ENCODE measurements at places on chromosomes 2 and 18.

GRCh38 chr2:166025313-166025712, 71.7 kb upstream of the TTC21B start:
- DNase-seq: no peak

DNA sequence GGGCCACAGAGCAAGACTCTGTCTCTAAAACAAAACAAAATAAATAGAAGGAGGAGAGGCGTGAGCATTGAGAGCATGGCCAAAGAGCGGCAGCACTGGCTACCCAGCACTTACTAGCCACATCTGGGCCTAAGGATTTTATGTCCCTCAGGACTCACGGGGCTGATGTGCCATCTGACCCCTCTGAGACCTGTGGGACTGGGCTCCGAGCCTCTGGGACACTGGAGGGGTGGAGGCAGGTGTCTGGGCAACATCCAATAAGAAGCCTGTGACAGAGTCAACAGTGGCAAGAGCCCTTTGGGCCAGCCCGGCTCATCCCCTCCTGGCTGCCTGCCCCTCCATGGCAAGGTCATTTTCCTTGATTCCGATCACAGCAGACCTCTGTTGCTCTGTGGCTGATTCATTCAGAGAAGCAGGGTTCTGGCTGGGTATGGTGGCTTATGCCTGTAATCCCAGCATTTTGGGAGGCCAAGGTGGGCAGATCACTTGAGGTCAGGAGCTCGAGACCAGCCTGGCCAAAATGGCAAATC, 60.7 kb downstream of the RRM2 start:
- no peak for DNase-seq

- no peak for DNase-seq
Observed at GRCh38 chr2:19073522-19073921, 284.9 kb downstream of the OSR1 start.

DNA sequence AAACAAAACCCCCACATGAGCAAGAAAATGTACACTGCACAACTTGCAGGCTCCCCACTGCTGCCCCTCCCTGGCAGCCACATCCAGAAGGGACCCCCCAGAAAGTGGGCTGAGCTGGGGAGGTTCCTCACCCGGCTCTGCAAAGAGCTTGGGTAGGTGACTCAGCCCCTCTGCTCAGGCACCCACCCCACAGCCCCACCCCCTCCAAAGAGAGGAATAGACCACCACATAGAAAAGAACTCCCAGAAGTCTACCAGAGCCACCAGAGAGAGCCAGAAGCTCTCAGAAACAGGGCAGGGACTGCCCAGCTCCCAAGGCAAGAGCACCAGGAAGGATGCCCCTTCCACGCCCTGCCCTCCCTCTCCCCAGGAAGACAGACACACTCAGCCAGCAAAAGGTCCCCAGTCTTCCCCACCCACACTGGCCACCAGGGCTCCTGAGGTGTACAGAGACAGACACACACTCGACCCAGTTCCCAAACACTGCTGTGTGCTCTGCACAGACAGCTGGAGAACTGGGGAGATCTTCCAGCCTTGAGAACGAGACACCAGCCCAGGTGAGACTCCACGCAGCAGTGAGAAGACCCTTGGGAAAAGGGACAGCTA, 28.2 kb downstream of the BIN1 start:
- no peak for DNase-seq

DNA sequence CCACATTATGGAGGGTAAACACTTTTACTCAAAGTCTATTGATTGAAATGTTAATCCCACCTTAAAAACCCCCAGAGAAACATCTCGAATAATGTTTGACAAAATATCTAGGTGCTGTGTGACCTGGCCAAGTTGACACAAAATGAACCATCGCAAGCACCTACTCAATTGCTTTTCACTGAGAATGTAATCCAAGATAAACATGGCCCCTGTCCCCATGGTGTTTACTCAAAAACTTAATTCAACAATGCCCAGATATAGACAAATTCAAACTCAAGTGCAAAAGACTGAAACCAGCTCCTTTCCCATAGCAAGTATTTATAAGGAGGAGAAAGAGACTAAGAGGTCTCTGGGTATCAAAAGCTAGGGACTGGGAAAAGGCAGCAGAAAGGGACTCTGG, 15.0 kb upstream of the ACMSD start:
- DNase-seq: no peak
